NCI-H1417 treated with DMSO at 0.1 percent for 48 hours (cell line): ENCODE measurements at places on chromosomes 7 and 10.
A peak's percentile ranks its signal among the peaks of the same experiment; 100 is the strongest.

GRCh38 chr7:4766666-4767519 lies 8.5 kb upstream of the AP5Z1 start:
- DNase-seq: no peak

DNA sequence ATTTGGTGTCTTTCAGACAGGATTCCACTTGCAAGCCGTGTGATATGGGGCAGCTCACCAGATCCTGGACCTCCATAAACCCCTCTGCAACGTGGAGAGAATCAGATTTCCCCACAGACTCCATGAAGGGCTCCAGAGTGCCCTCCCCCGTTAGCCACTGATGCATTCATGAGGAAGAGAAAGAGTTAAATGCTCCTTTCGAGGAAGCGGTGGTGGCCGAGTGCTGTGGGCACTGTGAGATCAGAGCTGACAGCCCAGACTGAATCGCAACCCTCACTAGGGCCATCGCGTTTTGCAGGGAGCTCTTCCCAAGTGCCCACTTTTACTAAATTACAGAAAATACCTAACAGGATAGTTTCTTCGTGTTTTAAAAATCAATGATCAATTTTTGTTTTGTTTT lies 226.3 kb upstream of the ZNF32 start:
- DNase-seq: no peak

DNA sequence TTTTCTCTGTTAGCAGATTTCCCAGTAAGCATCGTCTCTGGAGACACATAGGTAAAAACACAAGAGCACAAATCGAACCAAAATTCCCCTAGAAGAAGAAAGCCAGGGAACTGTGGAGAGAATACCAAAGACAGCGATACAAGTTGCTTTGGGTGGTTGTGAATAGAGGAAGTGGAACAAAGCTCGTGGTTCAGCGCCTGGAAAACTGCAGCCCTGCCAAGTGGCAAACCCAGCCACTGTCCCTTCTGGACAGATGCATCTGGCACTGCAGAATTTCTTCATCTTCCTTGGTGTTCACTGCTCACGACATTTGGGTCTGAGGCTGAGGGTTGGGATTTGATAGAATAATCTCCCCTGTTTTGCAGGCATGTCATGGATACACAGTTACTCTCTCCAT lies 733.8 kb downstream of the PARD3 start:
- no peak for DNase-seq

DNA sequence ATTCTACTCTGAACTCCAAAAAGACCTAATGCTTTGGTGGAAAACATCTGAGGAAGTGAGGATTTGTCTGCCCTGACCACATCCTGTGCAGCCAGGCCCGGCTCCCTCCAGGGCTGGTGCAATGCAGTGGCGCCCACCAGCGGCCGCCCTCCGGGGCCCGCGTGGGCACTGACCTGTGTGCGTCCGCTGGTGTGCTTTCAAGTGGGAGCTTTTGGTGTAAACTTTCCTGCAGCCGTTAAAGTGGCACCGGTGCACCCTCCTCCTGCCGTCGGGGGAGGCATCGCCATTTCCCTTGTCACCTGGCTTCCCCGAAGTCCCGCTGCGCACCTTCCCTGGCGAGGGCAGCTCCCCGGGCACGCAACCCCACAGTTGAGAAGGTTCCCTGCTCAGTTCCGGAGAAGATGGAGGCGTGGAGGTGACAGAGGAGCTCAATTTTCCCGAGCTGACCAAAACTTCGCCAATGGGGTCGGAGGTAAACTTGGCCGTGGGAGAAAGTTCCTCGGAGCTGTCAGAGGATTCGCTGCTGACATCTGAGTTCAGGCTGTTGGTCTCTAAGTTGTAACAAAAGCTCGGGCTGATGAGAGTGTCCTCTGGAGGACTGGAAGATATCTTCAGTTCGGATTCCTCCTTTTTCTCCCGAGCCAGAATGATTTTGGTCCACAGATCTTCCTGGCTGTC lies 3.4 kb downstream of the KLF6 start:
- no peak for DNase-seq

DNA sequence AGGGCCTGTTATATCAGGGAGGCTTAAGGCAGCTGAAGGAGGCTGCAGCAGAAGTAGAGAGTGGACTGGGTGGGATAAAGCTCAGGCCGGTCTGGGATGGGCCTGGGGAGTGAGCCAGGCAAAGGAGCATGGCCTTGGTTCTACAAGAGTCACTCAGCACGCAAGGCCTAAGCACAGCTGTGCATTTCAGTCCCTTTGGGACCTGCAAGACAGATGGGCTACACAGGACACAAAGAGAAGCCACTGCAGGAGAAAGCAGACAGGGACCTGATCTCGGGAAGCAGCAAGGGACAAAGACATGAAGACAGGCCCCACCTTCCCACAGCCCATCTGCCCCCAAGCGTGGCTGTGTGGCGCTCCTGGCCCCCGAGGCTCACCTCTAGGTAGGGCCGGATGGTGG lies 29.4 kb downstream of the RRP12 start:
- no peak for DNase-seq

DNA sequence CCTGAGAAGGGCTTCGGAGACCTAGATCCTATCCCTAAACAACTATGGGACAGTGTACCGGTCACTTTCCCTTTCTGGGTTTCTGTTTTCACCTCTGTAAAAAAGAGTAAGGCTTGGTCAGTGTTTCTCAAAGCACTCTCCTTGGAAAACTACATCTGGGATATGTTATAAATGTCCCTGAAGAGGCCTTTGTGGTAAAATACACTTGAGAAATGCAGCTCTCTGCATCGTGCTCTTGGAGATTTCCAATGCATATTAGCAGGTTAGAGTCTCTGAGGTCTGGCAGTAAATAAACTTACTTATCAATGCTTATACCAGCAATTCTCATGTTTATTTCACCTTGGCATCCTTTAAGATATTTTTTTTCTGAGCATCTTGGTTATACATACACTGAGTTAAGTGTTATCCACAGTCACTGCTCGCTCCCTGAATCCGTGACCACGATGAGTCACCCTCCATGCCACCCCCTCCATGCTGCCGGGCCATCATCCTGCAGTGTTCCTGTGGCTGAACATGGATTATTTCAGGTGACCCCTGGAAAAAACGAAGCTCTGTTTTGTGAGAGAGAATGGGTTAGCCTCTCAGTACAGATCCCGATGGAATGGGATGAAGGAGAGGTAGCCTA lies 3.3 kb upstream of the TBXAS1 start:
- no peak for DNase-seq

- DNase-seq: no peak
Observed at GRCh38 chr10:122375679-122376160, 1.2 kb downstream of the PLEKHA1 start.

- no peak for DNase-seq
Observed at GRCh38 chr7:104130726-104131125, 77.1 kb downstream of the ORC5 start.

GRCh38 chr7:116180302-116180701 lies 30.0 kb upstream of the TES start:
- DNase-seq: peak; percentile 16

GRCh38 chr7:122182081-122182480 lies 38.0 kb upstream of the AASS start:
- DNase-seq: no peak

GRCh38 chr7:131326576-131326975 lies 1.1 kb upstream of the MKLN1 start:
- no peak for DNase-seq

DNA sequence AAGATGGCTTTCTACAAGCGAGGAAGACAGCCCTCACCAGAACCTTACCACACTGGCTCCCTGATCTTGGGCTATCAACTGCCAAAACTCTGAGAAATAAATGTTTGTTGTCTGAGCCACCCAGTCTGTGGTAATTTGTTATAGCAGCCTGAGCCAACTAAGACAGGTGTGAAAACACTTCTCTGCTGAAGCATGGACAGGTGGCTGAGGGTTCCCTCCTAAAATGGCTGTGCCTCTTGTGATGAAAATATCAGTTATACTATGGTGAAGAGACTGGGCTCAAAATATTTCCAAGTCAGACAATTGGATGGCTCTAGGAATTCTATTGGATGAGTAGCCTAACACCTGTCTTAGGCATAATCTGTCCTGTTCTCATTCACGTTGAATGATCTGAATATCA lies 78.1 kb downstream of the CDK1 start:
- DNase-seq: no peak

DNA sequence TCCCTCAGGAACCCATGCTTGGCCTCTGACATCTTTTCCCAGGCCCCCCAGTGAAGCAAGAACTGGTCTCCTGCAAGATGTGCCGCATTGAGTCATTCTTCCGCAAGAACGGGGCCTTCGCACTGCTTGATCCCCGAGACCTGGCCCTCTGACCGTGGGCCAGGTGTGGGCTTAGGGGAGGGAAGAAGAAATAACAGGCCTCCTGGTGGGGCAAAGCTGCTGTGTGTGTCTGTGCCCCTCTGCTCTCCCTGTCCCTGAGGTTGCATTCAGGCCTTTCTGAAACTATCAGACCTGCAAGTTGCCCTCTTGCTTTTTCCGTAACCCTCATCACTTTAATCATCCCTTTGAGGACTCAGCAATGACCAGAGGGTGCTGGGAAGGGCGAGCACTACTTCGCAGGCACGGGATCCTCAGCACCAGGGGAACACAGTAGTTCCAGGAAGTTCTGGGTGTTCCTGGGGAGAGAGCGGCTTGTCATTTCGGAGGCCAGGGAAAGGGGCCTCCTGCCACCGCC lies 6.0 kb downstream of the ATP6V1F start:
- DNase-seq: no peak

- DNase-seq: no peak
Observed at GRCh38 chr7:1531263-1531978, 919 bp downstream of the MAFK start.

GRCh38 chr7:157494506-157495176 lies 157.8 kb downstream of the DNAJB6 start:
- no peak for DNase-seq

- no peak for DNase-seq
Observed at GRCh38 chr7:121083138-121083789, 94.8 kb downstream of the CPED1 start.

- DNase-seq: no peak
Observed at GRCh38 chr10:120486671-120487205, 29.7 kb downstream of the PLPP4 start.

GRCh38 chr7:124813994-124814798 lies 48.6 kb upstream of the GPR37 start:
- no peak for DNase-seq
